ENCODE measurements at places on chromosomes 5 and 9. TPM values are rescaled to one million over a fixed set of nuclear protein-coding genes. Genes with fewer than 3 reads are reported as not detected.

The NOXA1 gene
- not detected for total RNA-seq

The FST gene
- 87.0 TPM for total RNA-seq

- peak; percentile 39 for DNase-seq
Measured at GRCh38 chr9:4548811-4549725, 58.8 kb downstream of the SLC1A1 start.

GRCh38 chr9:122190597-122191381, 31.1 kb downstream of the MORN5 start:
- peak; percentile 78 for DNase-seq

- no peak for DNase-seq
Measured at GRCh38 chr5:158434749-158435148, 575.8 kb upstream of the CLINT1 start.

The SLC46A2 gene
- not detected for total RNA-seq

The CD74 gene
- not detected for total RNA-seq

DNA sequence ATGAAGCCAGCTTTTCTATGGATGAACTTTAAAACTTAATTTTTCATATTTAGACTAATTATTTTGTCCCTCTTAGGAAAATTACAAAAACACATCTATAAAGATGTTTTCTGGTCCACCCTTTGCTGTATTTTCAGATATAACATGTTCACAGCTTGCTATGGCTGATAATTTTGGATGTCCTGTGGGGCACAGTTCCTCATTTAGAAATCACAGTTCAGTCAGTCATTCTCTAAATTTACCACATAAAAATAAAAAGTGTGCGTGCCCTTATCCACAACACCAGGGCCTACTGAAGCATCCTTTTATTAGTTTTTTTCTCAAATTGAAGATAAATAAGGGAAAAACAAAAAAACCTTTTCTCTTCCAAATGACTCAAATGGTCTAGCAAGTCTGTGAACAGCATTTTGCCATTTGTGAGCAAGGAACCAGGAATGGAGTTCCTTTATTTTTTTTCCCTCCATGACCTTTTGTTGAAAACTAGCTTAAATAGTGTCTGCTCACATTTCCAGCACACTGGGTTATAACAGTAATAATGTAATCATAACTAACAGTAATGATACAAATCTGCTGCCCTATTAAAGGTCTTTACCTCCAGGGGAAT, 87.1 kb downstream of the CEMIP2 start:
- DNase-seq, result peak; percentile 79

DNA sequence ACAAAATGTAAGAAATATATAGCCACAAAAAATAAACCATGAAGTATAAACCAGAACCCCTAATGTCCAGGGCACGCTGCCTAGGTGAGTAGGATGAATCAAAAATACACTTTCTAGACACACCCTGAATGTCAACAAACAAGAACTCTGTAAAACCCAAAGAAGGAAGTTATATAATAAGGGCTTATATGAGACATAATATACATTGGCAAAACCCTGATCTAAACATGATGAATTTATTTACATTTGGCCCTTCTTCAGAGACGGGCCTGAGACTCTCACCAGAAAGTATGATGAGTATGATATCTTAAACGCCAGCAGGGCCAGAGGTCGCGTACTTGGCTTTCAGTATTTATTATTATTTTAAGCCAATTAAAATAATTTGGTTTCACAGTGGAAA, 125.1 kb upstream of the FST start:
- no peak for DNase-seq

GRCh38 chr5:102090770-102091169, 205.3 kb downstream of the SLCO4C1 start:
- DNase-seq, result peak; percentile 0

The MEF2C gene
- 3.4 TPM for total RNA-seq

The EQTN gene
- not detected for total RNA-seq

The AMBP gene
- total RNA-seq, result not detected

- DNase-seq, result peak; percentile 59
Measured at GRCh38 chr5:175444060-175444904, at the start of gene DRD1. DRD1 (minus strand) TSS chr5:175444182; CDS start chr5:175443099, 1,083 bp downstream.

DNA sequence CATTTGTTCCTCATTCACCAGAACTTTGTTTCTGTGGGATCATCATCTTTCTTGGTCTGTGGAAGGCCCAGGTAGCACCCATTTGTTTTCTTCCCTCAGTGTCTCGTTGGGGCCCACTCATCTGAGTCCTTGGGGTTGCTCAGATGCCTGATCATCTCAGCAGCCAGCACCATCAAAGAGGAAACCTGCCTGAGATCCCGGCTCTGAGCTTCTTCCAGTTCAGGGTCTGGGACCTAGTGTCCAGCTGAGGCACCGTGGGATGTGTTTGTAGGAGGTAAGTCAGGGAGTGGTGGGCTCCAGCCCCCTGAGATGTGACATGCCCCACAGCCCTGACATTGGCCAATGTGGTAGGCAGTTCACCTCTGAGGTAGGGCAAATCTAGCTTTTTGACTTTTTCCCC, 9.4 kb upstream of the CD180 start:
- DNase-seq, result no peak

The FGFR4 gene
- not detected for total RNA-seq

GRCh38 chr9:34701023-34701768, 8.7 kb downstream of the CCL21 start:
- peak; percentile 75 for DNase-seq

- DNase-seq, result peak; percentile 96
Measured at GRCh38 chr9:130912932-130913598, 16.5 kb upstream of the QRFP start.

DNA sequence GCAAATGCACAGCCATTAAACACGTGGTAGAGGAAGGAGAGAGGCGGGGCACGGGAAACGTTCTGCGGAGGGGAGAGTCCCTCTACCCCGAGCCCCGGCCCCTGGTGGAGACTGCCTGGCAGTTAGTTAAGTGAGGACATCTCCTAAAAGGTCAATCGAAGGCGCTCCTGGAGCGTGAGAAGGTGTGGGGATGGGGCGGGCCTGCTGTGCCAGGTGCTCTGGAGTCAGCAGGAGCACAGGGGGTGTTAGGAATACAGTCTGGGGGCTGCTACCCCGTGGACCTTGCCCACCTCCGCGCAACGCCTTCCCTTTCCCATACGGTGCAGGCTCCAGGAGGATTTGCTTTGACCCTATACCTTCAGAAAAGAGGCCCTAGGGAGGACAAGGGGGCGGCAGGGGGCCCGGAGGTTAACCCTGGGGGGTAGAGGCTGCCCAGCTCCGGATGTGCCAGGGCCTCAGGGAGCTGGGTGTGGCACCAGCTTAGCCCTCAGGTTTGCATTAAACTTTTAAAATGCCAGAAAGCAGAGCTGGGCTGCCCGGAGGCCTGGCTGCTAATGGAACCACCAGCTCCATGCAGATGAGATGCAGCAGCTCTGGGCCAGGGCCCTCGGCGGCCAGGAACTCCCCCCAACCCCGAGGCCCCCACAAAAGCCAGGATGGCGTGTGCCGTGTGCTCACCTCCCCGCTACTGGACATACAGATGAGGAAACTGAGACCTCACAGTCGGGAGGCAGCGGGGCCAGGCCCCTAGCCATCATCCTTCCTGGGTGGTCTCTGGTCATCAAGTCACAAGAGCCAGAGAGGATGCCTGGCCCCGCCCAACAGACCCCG, 39.2 kb downstream of the NACC2 start:
- no peak for DNase-seq

- DNase-seq, result no peak
Measured at GRCh38 chr9:2425676-2426075, 195.9 kb upstream of the VLDLR start.

GRCh38 chr5:133990396-133990795, 14.4 kb downstream of the VDAC1 start:
- no peak for DNase-seq

GRCh38 chr5:131812371-131813160, 15.7 kb upstream of the FNIP1 start:
- peak; percentile 16 for DNase-seq

Measured in GM23248 (cell line).